Left renal pelvis (tissue), 4 donors: ENCODE measurements at places on chromosomes 12 and 14. TPM values are rescaled to one million over a fixed set of nuclear protein-coding genes. Genes with fewer than 3 reads are reported as not detected.

The MYO1H gene
- polyA plus RNA-seq: 0.30 TPM

DNA sequence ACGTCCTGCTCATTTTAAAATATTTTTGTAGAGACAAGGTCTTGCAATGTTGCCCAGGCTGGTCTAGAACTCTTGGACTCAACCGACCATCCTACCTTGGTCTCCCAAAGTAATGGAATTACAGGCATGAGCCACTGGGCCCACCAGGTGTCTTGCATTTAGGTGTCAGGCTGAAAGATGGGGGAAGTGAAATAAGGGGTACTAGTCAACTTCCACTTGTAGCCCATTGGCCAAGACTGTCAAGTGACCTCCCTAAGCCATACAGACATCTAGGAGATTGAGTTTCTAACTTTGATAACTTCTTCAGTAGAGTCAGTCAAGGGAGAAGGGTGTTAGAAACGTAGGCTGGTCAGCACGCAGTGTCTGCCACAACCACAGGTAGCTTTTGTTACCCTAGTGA is 32.0 kb downstream of the ARF6 start:
- no peak for DNase-seq

DNA sequence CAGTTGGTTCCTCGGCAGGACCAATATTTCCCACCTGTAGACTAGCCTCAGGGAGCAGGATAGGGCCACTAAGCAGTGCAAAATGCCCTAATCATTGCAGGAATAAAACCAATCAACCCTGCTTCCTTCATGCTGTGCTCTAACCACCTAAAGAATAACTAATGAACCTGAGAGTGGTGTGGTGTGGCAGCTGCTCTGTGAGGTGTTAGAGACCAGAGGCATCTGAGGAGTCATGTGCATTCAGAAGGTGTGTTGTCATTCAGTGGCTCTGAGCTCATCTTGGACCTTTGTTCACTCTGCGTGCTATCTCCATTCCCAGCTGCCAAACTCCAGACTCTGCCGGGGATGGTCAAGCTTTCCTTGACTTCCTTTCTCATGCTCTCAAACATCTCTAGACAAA is 136.7 kb upstream of the EGLN3 start:
- DNase-seq: no peak

DNA sequence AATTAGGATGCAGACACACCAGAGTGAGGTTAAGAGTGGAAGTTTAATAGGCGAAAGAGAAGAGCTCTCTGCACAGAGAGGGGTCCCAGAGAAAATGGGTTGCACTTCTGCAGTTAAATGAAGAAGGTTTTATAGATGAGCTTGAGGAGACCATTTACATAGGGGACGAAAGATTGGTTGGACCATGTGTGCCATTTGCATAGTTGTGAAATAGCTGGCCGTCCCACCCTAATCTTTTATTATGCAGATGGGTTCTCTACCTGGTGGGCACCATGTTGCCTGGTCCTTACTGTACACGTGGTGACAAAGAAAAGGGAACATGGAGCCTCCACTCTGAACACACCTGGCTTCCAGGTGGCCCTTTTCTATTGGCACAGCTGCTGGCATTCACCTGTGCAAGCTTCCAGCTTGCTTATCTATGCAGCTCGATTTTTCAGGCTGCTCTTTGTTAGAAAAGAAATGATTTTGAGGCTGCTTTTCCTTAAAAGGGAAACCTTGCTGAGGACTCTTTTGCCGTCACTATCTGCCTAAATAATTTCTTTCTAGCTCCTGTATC is 67.1 kb upstream of the SRSF5 start:
- no peak for DNase-seq

DNA sequence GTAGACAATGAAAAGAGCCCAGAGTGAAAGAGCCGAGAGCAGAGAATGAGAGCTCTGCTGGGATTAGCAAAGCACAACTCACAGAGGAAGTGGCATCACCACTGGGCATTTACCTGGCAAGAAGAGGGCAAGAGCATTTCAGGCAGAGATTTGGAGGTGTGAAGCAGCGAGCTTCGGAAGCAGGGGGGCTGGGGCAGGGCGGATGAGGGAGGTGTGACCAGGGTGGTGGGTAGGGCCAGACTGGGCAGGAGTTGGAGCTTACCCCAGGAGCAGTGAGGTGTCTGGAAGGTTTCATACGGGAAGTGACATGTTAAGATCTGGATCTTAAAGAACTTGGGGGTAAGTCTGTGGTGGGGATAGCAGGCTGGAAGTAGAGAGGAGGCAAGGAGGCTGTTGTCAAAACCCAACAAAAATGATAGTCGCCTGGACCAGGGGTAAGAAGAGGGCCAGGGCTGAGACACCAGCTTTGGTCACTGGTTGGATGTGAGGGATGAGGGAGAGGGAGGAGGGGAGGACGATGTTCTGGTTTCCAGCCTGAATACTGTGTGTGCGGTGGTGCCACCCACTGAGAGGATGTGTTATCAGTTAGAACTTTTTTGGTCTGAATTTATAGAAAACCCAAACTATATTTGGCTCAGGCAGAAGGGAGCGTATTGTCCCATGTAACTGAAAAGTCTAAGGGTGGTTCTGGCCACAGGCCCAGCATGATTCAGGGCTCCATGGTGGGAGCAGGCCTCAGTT is 5.2 kb downstream of the SMIM41 start:
- DNase-seq: no peak

DNA sequence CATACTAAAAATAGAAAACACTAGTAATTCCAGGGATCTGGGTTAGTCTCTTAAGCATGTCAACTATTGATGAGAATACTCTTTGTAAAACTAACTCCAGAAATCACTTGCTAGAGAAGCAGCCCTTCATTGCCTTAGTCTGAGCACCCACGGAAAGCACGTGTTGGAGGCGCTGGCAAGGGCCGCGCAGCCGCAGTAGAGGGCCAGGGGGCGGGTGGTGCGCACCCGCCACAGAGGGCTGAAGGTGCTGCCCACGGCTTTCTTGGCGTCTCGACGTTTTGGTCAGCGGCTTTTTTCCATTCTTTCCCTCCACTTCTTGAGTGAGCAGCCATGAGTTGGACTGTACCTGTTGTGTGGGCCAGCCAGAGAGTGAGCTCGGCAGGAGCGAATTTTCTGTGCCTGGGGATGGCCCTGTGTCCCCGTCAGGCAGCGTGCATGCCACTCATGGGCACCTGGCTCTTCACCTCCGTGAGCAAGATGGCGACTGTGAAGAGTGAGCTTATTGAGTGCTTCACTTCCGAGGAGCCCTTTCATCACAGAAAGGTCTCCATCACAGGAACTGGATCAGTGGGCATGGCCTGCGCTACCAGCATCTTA is 68.4 kb upstream of the PPM1H start:
- no peak for DNase-seq

The PDZRN4 gene
- polyA plus RNA-seq: 7.1 TPM

The SSPN gene
- polyA plus RNA-seq: 36.0 TPM

DNA sequence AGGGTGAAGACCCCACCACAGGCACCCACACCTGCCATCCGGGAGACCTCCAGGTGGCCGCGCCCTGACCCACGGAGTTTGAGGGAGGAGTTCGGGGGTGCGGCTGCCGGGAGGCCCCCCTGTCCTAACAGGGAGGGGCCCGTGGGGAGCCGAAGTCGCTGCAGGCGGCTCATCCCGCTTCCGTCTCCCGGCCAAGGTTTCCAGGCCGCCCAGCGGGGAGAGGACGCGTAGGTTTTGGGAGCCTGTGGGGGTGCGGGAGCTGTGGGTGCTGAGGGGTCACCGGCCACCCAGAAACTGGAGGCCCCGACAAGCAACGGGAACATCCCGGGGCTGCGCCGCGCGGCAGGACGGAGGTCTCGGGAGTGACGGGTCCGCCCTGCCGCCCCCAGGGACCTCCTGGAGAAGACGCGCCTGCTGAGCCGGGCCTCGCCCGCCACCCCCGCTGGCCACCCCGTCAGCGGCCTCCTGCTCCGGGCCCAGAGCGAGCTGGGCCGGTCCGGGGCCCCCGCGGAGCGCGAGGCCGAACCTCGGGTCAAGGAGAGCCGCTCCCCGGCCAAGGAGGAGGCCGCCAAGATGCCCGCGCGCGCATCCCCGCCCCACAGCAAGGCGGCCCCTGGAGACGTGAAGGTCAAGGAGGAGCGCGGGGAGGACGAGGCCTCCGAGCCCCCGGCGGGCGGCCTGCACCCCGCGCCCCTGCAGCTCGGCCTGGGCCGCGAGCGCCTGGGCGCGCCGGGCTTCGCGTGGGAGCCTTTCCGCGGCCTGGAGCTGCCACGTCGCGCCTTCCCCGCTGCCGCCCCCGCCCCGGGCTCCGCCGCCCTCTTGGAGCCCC is 27.6 kb downstream of the LRCOL1 start:
- DNase-seq: no peak

DNA sequence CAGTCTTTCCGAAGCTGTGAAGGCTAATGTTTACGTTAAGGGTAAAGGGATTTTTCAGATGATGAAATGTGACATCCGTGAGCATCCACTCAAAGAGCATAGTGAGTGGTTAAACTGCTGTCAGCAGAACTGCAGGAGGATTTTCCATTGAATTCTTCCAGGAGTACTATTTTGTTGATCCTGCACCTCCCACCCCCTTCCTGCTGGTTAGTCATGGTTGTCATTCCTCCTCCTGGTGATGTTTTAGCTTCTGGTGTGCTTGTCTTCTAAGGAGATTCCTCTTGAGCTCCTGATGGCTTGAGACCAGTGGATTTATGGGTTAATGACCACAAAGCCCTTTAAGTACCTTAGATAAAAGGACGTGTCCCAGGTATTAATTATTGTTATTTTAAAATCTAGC is 2.4 kb upstream of the GPRC5D start:
- DNase-seq: no peak

The ADAMTS20 gene
- polyA plus RNA-seq: 0.78 TPM

The CLEC6A gene
- polyA plus RNA-seq: not detected

- no peak for DNase-seq
Observed at GRCh38 chr14:99628887-99629618, 15.9 kb upstream of the HHIPL1 start.

DNA sequence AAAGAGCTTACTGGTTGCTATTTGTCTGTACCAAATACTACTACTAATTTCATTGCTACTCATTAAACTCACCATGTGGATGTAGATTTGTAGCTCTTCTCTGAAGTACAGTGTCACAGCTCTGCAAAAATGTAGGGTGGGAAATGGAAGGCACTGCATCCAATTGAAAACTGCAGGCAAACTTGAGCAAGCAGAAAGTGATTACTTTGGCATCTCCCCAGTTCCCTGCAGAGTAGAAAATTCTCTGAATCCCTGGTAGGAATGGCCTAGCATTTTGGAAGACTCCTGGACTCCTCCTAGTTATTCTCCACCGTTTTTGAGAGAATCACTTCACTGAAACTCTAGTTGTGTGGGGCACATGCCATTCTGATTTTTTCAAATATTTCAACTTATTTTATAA is 239.1 kb downstream of the DIO2 start:
- DNase-seq: no peak

The PLA2G1B gene
- 0.59 TPM for polyA plus RNA-seq

- DNase-seq: no peak
Observed at GRCh38 chr12:124629789-124630480, 62.5 kb upstream of the NCOR2 start.

DNA sequence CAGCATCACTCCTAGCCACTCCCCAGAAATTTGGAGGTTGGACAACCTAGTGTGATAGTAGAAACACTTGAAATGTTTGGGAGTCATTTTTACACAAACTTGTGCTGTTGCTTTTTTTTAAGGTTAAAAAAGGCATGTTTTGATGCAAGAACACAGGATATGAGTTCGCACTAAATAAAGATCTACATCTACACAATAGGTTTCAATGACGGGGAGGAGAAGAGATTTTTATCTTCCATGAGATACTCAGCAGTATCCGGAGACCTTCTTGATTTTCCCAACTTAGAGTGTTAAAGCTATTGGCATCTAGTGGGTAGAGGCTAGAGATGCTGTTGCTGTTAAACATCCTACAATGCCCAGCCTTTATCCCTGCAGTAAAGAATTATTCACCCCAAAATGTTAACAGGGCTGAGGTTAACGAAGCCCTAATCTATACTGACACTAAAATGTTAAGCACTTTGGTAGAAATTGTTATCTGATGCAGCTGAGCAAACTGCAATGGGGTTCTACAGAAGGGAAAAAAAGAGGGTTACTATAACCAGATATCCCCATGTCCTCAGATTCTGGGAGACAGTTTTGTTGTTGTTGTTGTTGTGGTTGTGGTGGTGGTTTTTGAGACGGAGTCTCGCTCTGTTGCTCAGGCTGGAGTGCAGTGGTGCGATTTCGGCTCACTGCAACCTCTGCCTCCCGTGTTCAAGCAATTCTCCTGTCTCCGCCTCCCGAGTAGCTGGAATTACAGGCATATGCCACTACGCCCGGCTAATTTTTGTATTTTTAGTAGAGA is 14.0 kb upstream of the PCNX1 start:
- DNase-seq: no peak

DNA sequence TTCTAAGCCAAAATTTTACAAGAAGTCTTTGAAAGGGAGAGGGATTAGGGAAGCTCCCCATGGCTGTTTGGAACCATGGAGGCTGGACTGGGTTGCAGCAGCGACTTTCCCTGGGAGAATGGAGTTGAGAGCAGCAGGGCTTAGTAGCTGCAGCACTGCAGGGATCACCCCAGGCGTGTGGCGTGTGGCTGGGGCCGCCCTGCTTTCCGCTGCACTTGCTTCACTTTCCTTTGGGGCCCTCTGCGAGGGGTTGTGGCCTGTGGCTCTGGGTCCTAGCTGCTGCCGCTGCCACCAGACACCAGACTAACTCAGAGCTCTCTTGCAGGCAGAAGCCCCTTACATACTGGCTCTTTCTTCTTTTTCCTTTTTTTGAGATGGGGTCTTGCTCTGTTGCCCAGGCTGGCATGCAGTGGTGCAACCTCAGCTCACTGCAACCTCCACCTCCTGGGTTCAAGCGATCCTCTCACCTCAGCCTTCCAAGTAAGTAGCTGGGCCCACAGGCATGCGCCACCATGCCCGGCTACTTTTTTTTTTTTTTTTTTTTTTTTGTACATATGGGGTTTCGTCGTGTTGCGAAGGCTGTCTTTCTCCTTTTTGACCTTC is 25.4 kb downstream of the CCDC62 start:
- DNase-seq: no peak

GRCh38 chr12:2333491-2334195 is 280.9 kb downstream of the CACNA1C start:
- DNase-seq: no peak

GRCh38 chr14:26332966-26333365 is 264.9 kb downstream of the NOVA1 start:
- DNase-seq: no peak
